ENCODE measurements at places on chromosomes 5 and 9.

GRCh38 chr9:113504725-113505590, 41.4 kb downstream of the RGS3 start:
- no peak for DNase-seq

GRCh38 chr5:80082731-80083100, 47.6 kb downstream of the THBS4 start:
- DNase-seq: peak; percentile 46

DNA sequence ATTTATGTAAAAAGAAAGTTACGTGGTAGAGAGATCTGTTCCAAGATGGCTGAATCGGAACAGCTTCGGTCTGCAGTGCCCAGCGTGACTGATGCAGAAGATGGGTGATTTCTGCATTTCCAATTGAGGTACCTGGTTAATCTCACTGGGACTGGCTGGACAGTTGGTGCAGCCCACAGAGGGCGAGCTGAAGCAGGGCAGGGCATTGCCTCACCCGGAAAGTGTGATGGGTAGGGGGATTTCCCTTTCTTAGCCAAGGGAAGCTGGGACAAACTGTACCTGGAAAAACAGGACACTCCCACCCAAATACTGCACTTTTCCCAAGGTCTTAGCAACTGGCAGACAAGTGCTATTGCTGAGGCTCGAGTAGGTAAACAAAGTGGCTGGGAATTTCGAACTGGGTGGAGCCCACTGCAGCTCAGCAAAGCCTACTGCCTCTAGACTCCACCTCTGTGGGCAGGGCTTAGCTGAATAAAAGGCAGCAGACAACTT, 13.1 kb upstream of the HSD17B4 start:
- DNase-seq: no peak

- no peak for DNase-seq
Observed at GRCh38 chr5:171544913-171545765, 125.7 kb downstream of the FGF18 start.

- no peak for DNase-seq
Observed at GRCh38 chr5:181188700-181189362, 16.2 kb downstream of the TRIM7 start.

GRCh38 chr9:137786511-137786920, 91.1 kb upstream of the CACNA1B start:
- no peak for DNase-seq

DNA sequence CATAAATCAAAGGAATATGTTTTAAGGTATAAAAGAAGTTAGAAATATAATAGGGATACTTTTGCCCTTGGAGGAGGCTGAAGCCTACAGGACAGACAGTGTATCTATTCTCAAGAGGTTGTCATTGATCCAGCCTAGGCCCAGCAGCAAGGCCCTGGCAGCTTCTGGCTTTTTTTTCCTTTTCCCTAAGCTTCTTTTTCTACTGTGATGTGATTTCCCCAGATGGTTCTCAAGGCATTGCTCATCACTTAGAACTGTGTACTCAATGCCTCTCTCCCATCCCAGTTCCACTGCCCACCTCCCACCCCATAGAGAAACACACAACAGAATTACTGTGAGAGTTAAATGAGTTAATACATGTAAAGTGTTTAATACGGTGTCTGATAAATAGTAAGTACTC, 88.6 kb downstream of the SLC44A1 start:
- DNase-seq: no peak

- DNase-seq: no peak
Observed at GRCh38 chr9:36543916-36544315, 28.8 kb upstream of the MELK start.

DNA sequence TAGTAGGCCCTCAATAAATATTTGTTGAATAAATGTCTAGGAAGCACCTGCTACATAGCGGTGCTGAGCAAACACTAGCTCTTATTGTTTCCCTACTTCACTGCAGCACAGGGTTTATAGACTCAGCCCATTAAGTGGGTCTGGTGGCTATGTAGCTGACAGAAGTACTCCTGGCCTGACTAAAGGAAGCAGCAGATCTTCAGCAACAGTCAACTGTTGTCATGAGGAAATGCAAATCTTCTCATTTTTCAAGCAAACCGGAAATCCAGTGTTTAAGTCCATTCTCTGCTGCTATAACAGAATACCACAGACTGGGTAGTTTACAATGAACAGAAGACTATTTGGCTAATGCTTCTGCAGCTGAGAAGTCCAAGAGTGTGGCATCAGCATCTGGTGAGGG, 2.8 kb upstream of the TEX10 start:
- DNase-seq: no peak

DNA sequence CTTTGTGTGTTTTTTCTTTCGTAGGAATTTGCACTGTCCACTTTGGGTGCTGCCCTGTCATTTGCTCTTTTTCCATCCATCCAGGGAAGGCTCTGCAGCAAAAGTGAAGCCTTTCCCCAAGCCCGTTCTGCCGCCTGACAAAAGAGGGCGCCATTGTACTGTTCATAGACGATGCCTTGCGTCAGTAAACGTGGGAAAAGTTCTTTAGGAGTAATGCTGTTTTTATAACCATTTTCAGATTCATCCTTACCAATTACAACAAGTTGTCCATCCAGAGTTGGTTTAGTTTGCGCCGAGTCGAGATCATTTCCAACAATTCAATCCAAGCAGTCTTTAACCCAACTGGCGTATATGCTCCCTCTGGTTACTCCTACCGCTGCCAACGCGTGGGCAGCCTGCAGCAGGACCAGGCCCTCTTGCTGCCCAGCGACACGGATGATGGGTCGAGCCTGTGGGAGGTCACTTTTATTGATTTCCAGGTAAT, 34.3 kb upstream of the RPS23 start:
- DNase-seq: no peak

- no peak for DNase-seq
Observed at GRCh38 chr9:5870691-5871090, 20.0 kb upstream of the MLANA start.

GRCh38 chr5:139696894-139697658, 48.9 kb downstream of the CXXC5 start:
- DNase-seq: no peak

- DNase-seq: no peak
Observed at GRCh38 chr9:34675869-34676268, 13.4 kb upstream of the CCL27 start.

- DNase-seq: no peak
Observed at GRCh38 chr5:115584501-115584900, 17.8 kb downstream of the TICAM2 start.

- no peak for DNase-seq
Observed at GRCh38 chr5:62909326-62909725, 330.7 kb downstream of the LRRC70 start.

DNA sequence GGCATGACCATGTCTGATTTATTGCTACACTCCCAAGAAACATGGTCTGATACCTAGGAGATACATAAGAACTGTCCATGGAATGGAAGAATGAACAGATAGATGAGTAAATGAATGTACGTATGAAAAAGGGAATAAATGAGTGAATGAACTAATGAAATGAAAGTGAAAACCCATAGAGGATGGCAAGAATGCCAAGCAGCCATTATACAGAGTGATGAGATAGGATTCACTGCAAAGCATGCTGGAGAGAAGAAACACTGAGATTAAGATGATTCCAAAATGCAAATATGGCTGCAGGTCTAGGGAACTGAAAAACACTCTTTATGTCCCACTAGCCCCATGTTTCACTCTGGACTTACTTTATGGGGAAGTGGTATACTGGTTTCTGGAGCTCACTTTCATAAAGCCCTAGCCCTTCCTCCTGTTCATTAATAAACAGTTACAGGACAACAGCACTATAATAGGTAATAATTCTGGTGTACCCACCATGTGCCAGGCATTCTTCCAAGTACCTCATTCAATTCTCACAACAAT, 170.3 kb upstream of the RAD23B start:
- DNase-seq: no peak

- DNase-seq: no peak
Observed at GRCh38 chr5:65103756-65104440, 335.2 kb downstream of the CWC27 start.

- peak; percentile 1 for DNase-seq
Observed at GRCh38 chr9:27888661-27889295, 315.5 kb upstream of the C9orf72 start.

DNA sequence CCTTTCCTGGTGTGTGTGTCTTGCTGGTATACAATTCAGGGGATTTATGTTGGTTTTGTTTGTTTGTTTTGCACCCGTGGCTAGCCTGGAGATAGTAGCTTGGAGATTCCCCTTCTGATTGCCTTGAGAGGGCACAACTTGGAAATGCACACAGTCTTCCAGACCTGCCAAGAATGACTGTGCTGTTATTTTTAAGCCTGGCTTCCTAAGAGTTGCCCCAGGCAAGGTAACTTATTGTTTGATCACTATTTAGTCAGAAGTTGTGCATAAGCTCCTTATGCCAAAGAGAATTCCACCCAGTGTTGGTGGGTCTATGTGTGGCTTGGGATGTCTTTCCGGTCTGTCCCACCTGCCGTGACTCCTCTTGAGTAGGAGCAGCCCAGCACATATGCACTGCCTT, 421.9 kb upstream of the KCNN2 start:
- DNase-seq: peak; percentile 54

DNA sequence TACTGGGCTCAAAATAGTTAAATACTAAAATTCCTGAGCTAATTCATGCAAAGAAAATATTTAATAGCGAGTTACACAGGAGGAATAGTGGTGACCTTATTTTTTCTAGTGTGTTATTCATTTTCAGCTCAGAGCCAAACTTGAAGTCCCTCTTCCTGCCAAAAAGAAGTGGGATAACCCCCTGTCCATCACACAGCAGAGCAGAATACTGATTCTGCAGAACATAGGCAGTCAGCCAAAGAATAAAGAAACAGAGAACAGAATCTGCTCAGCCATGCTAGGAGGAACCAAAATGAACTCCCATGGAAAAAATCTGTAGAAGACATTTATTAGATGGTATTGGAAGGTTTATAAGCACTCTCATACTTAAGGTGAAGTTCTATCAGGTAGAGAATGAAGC, 49.4 kb upstream of the GRIN3A start:
- DNase-seq: no peak

DNA sequence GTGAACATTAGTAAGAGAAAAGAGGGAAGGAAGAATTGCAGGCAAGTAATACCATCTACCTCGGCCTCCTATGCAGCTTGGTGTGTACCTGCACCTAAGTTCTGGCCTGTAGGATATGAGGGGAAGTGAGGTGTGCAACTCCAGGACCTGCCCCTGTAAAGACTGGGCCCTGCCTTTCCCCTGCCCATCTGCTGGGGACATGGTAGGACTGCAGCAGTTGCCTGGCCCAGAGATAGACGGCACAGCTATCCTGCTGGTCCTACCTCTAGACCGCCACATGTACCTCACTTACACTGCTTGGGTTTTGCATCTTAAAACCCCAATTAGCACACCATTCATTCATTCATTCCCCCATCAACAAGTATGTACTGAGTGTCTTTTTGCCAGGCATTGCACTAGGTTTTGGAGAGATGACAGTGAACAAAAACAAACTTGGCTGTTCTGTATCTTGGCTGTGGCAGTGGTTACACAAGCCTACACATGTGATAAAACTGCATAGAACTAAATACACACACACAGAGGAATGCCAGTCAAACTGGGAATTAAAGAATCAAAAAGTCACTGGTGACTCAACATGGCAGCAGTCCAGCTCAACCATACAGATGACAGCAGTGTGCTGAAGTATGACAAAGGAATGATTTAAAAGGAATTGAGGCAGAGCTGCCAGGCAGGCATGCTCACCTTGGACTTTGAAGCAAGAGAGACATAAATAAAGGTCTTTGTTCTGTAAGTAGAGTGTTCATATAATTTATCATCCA, 23.3 kb upstream of the MGAT1 start:
- DNase-seq: peak; percentile 88

DNA sequence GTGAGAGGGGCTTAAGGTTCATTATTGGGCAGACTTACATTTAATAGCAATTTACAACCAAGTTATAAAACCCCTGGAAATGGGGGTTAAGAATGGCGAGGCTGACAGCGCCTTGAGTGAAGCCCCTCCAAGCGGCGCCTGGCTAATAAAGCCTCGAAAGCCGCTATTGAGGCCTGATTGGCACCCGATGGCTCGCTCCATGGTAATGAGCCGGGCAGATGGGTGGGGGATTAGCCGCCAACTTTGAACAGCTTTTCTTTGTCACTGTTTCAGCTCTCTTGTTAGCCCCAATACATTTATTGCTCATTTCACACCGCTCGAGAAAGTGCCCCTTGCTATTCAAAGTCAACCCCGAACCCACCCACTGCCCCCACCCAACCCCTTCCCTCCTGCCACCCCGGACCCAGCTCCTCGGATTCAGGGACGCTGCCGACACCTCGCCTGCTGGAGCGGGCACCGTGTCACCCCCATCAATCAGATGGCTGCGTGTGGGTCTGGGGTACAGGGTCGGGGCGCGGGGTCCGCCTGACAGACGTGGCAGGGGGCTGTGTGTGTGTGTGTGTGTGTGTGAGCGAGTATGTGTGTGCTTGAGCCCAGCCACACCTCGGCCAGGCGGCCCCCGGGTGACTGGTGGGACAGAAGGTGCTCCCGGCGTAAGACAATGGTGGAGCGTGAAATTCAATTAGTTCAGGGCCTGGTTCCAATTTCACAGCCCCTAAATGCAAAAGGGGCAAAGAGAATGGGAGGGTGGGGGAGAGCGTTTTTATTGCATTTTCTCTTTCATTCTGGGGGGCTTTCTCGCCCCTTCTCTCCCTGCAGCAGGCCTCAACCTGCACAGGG, 34.2 kb downstream of the ASS1 start:
- DNase-seq: no peak

DNA sequence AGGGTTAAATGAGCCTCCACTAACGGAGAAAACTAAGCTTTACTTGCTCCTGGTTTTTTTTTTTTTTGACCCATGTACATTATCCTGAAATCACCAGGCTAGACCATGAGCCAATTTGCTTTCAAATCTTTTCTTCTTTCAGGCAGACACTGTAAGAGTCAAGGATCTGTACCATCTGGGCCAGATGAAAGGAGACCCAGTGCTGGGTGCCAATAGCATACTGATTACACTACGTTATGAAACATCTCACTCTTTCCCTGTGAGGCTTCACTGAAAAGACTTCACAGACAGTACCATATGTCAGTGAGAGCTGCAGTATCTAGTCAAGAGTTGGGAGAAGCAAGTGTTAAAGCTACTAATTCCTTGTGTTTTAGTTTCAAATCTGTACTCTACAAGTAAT, 161.2 kb upstream of the PTPRD start:
- no peak for DNase-seq

GRCh38 chr9:93562157-93562556, 14.2 kb upstream of the PHF2 start:
- DNase-seq: no peak

- no peak for DNase-seq
Observed at GRCh38 chr9:4066120-4066519, 233.7 kb downstream of the GLIS3 start.

GRCh38 chr5:178324481-178325310, 92.1 kb upstream of the PHYKPL start:
- DNase-seq: no peak

DNA sequence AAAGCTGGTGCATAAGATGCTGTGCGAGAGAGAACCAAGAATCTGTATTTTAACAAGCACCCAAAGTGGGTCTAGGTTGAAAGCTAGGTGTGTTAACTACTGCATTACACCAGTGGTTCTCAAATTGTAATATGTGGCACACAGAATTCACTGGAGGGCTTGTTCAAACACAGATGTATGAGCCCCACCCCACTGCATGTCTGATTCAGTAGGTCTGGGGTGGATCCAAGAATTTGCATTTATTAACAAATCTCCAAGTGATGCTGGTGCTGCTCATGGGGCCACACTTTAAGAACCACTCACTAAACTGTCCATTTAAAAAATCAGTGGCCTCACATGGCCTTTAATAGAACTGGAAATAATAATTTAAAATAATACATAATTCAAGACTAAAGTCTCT, 40.4 kb downstream of the LPAR1 start:
- DNase-seq: no peak

GRCh38 chr9:137878146-137878941, 762 bp downstream of the CACNA1B start:
- DNase-seq: peak; percentile 8
